ENCODE measurements at places on chromosomes 12 and 14. TPM values are rescaled to one million over a fixed set of nuclear protein-coding genes. Genes with fewer than 3 reads are reported as not detected.

GRCh38 chr14:49882826-49883694 is 9.8 kb upstream of the ARF6 start:
- no peak for DNase-seq

DNA sequence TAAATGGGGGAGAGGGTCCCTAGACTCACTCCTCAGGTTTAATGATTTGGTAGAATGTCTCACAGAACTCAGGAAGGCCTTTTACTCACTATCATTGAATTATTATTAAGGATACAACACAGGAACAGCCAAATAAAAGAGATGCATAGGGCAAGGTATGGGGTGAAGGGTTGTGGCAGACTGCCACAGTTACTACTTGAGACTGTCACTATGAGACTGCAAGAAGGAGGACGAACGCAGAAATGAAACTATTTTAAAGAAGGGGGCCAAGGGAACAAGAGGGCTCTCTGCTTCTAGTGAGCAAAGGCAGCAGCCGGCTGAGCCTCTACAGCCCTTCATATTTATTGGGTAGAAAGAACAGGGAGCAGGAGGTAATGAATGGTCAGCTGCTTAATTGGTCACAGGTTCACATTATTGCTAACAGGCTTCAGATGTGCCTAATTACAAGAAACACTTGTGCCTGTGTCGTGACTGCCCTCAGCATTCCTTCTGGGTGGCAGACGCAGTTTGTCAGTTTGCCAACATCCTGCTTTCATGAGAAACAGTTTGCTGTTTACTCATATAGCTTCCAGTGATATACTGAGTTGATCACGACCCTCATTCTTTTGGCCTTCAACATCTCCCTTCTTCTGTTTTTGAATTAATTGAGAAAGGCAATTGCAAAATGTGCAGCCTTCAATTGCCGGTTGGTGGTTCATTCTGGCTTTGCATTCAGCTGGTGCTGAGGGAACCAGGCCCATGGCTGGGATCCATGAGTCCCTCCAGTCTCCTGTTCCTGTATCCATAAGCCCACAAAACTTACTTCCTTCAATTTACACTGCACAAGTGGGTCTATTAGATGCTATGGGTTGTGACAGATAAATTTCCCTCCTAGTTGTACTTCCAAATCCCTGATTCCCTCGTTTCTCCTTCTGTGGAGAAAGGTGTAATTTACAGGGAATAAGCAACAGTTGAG is 82.8 kb upstream of the PLEKHG7 start:
- DNase-seq, result no peak

Gene TEX52
- polyA plus RNA-seq, result not detected

Gene DGKA
- 53.6 TPM for polyA plus RNA-seq

DNA sequence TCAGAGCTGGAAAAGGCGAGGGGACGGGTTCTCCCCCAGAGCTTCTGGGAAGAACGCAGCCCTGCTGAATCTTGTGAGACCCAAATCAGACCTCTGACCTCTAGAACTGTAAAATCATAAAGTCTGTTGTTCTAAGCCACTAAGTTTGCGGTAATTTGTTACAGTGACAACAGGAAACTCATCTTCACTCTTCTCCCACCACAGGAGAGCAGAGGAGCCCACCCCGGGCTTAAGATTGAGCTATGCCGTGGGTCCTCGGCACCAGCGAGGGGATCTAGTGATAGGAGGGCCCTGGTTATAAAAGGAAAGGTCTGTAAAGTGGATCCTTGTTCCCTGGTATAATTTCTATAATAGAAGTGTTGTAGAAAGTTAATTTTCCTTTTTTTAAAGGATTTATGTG is 7.6 kb downstream of the MLXIP start:
- DNase-seq, result no peak

- no peak for DNase-seq
Observed at GRCh38 chr12:10701843-10702242, 21.3 kb downstream of the YBX3 start.

DNA sequence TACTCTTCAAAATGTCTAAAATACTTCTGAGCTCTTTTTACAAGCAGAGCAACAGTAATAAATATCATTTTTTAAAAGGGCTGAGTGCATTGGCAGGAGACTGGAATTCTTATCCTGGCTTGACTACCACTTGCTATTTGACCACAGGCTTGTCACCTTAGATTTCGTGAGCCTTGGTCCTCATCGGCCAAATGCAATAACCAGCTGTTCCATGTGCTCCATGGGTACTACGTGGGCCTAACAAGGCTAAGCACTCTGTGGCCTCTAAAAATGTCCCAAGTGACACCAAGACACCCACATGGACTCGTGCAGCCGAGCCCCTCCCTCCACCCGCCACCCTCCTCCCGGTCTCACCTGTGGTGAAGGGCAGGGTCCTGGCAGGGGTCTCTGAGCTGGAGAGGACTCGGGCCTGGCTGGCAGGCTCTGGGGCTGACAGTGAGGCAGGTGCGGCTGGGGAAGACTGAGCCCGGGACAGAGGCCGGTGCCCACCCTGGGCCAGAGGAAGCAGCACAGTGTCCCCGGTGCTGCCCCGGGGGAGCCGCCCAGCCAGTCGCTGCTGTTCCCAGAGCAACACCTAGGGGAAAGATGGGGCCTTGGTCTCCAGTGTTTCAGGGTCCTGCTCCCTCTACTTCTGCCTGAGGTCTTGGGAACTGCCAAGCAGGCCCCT is 20.1 kb downstream of the SLC48A1 start:
- DNase-seq, result no peak

Gene SRRM4
- not detected for polyA plus RNA-seq

Gene FSCB
- polyA plus RNA-seq, result not detected
